ENCODE measurements at places on chromosomes 1 and 21. TPM values are rescaled to one million over a fixed set of nuclear protein-coding genes. Genes with fewer than 3 reads are reported as not detected.

The GBP7 gene
- not detected for polyA plus RNA-seq

The KRTAP12-2 gene
- polyA plus RNA-seq: not detected

The CNR2 gene
- 0.11 TPM for polyA plus RNA-seq

The MPL gene
- not detected for polyA plus RNA-seq

The PIK3R3 gene
- 36.5 TPM for polyA plus RNA-seq

The SLC44A3 gene
- polyA plus RNA-seq: 2.5 TPM

Data from adipose tissue (tissue), 3 donors.